ENCODE measurements at places on chromosomes 13 and 19.

- no peak for DNase-seq
Observed at GRCh38 chr13:52695856-52696255, 43.2 kb downstream of the SUGT1 start.

GRCh38 chr13:113860665-113861432 is 3.0 kb downstream of the GAS6 start:
- DNase-seq = no peak

DNA sequence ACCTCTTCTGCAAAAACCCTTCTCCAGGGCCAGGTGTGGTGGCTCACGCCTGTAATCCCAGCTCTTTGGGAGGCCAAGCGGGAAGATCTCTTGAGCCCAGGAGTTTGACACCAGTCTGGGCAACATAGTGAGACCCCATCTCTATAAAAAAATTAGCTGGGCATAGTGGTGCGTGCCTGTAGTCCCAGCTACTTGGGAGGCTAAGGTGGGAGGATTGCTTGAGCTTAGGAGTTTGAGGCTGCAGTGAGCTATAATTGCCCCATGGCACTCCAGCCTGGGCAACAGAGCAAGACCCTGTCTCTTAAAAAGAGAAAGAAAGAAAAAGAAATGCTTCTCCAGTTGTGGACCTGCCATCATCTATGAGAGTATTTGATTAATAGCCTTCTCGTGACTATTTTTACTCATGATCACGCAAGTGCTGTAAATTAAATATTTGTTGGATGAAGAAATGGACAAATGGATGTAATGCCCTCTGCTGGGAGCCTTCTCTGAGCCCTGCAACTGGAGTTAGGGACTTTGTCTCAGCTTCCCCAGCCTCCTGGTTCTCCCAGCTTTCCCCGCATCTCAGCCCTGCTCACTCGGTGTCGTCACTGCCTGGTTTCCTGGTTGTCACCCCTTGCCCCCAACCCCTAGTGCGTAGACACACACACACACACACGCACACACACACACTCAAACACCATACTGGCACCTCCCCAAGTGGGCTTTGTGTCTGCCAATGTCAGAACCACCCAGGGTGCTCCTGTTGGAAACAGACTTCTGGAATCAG is 12.2 kb downstream of the WIZ start:
- DNase-seq = no peak

DNA sequence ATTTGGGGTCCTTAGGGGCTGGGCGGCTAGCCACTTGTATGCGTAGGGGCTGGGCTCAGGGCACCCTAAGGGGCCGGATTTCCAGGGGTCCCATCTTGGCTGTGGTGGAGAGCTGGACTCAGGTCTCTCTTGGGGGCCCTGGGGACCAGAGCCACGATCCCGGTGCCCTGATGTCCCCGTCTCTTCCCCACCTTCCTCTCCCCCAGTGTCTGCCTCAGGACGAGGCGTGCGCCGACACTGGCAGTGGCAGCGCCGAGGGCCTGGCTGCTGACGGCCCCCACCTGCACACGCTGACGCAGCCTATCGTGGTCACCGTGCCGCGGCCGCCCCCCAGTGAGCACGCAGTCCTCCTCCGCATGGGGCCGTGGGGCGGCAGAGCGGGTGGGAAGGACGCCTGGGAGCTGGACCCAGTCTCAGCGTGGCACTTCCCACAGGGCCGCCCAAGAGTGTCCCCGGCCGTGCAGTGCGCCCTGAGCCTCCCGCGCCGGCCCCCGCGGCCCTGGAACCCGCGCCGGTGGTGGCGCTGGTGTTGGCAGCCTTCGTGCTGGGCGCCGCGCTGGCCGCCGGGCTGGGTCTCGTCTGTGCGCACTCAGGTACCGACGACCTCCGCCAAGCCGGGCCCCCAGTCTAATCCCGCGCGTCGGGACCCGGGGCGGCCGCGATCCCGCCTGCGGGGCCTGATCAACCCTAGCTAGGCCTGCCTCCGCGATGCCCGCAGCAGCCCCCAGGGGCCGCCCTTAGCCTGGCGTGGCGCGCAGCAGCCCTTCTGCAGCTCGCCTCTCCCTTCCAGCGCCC is 2.7 kb upstream of the SNAPC2 start:
- DNase-seq = no peak

- no peak for DNase-seq
Observed at GRCh38 chr19:18742324-18742723, 48.8 kb downstream of the COMP start.

Data from fibroblast of the conjunctiva (primary cell).